IPS DF 19.7 (cell line): ENCODE measurements at places on chromosomes 2 and 18.

DNA sequence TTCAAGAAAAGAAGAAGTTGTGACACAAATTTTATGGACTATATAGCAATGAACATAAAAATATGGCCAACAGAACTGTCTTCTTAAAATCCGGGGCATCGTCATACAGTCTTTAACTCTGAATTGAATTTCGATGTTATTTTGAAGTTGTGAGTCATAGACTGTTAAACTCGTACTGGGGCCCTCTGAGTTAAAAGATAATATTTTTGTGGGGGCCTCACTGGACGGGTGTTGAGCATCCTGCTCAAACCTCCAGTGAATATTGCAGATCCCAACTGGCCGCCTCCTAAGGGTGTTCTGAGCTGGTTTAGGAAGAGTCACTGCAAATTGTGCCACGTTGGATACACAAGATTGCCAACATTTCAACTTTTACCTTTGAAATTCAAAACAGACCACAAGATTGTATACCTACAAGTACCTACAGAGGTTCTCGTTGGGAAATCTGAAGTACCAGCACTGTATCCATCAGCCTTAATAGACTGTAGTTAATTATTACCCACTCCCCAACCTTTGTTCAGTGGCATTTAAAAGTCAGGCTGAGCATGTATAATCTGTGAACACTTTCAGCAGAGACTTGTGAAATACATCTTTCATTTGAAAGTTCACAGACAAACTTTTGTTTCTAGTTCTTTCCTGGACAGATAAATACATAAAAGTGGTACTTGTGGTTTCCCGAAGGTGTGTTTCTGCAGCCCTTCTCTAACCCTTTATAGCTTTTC lies 27.8 kb downstream of the KLHL23 start:
- DNase-seq = no peak

- DNase-seq = no peak
Observed at GRCh38 chr18:63850020-63850419, 37.5 kb upstream of the SERPINB2 start.

DNA sequence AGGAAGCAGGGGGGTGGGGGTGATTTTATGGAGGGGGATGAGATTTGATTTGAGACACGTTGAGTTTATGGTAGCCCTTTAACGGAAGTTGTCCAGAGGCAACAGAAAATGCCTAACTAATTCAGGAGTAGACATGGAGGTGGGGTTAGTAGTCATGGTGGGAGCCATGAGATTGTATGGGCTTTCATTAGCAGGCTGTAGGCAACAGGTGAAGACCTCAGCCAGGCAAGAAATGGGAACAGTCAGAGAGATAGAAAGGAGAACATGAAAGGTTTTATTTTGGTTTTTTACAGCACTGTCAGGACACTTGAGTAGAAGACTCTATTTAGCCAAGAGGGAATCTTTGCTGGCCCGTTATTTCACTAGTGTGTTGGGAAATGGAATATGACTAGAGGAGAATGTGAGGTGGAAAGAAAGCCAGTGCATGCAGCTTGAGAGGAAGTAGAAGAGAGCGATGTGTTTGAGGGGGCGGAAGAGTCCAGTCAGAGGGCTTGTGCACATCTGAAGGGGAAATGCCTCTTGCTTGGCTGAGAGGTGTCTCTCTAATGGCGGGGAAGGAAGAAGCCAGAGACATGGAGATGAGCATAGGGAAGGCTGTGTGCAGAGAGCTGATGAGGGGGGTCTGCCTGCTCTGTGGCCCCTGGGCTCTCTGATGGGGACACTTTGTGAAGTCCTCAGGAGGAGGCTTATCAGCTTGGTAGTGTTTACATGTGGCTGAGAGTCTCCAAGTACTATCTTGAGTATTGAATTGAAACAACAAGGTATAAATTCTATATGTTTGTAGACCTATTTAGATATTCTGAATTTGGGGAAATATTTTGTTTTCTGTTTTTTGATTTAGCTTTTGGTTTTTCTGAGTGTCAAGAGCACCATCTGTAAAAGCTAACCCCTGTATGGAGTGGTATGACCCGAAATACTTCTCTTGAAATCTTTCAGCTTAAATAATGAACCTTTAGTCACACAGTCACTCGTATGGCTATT lies 66.9 kb upstream of the ITM2C start:
- no peak for DNase-seq

GRCh38 chr2:75294362-75294761 lies 95.0 kb upstream of the TACR1 start:
- DNase-seq = no peak

GRCh38 chr2:47060652-47061170 lies 94.4 kb downstream of the STPG4 start:
- no peak for DNase-seq

DNA sequence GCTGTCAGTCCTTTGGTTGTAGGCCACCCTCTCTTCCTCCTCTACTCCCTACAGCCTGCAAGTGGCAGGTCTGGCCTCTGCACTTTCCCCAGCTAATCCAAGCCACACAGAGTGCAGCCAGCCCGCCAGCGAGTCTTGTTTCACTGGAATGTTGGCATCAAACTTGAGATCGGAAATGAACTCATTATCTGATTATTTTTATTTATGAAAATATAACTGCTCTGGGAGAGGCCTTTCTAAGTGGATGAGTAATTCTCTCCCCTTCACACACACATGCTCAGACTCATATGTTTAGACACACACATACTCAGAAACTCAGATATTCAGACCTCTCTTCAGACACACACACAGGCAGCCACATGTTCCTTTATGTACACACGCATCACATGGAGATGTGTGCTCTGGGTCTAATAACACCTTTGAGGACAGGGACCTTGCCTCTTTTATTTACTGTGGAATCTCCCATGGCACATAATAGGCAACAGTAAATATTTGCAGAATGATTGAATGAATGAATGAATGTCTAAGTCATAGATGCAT lies 151.3 kb downstream of the ZFP36L2 start:
- no peak for DNase-seq

GRCh38 chr2:85327160-85327821 lies 498 bp downstream of the TGOLN2 start:
- no peak for DNase-seq

GRCh38 chr2:137539336-137539735 lies 424.9 kb upstream of the HNMT start:
- no peak for DNase-seq

- DNase-seq = no peak
Observed at GRCh38 chr18:31230495-31230894, 67.8 kb upstream of the DSC1 start.

- peak; percentile 12 for DNase-seq
Observed at GRCh38 chr2:228318218-228318617, 136.7 kb upstream of the SPHKAP start.

- no peak for DNase-seq
Observed at GRCh38 chr18:54813977-54814565, 14.2 kb upstream of the RAB27B start.

- no peak for DNase-seq
Observed at GRCh38 chr2:213792045-213792444, 507.8 kb downstream of the SPAG16 start.

GRCh38 chr2:133167223-133167622 lies 401.0 kb downstream of the NCKAP5 start:
- DNase-seq = no peak

DNA sequence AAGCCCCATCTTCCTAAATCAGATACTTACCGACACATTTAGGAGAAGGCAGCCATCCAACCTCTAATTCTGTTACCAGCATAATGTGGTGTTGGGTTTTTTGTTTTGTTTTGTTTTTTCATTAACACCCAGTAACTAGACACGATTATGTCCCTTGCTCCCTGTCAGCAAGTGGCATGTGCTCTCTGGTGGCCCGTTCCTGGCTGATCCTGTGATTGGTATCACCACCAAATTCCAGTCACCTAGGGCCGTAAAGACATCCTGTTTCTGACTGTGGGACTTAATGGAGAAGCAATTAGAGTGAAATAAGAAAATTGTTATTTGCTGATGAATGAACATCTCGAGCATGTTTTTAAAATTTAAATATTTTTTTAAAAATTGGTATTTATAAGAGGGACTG lies 5.9 kb upstream of the DLX1 start:
- DNase-seq = no peak

DNA sequence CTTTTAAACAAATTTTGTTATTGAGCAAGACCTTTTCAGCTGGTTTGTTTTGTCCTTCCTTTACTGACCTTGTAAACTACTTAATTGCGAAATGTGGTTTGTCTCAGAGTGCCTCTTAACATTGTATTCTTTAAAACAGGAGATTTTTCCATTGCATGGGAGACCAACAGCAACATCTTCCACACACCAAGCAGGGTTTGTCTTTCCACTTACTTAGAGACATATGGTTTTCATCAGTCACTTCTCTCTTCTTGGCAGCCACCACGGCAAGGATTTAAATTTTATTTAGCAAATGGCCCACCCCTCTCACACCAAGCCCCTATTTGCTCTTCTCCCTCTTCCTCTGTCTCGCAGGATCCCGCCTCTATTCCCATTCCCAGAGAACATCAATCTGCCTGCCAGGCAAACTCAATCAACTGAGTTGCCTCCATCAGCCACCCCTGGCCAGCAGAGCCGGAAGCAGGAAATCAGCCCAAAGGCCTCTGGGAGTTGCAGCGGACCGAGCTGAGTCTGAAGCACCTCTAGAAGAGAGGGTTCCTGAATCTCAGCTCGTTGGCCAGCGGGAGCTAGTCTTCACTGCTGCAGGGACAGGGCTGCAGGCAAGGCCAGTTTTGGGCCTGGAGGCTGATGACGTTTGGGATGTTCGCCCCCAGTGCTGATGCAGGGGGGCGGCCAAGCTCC lies 11.3 kb upstream of the CIB4 start:
- DNase-seq = no peak

- no peak for DNase-seq
Observed at GRCh38 chr2:77834360-77835002, 312.3 kb upstream of the LRRTM4 start.

- DNase-seq = no peak
Observed at GRCh38 chr2:226180281-226180884, 619.2 kb downstream of the IRS1 start.

- DNase-seq = no peak
Observed at GRCh38 chr2:71669058-71669456, 215.7 kb downstream of the DYSF start.

DNA sequence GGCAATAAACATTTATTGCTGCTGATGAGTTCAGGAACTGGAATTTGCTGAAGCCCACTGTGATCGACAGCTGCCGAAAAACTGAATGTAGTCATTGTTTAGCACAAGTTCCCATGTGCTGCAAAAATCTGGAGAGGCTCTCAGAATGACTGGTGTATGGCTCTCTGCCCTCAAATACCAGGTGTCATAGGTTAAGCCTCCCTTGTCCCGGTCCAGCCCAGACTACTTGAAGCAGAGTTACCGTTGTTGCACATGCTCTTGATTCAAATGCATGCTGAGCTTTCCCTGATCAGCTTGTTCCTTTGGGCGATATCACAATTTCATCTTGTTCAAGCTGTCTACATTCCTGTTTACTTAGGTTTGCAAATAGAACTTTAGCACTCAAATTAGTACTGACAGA lies 625.2 kb downstream of the CPS1 start:
- DNase-seq = no peak

- DNase-seq = no peak
Observed at GRCh38 chr2:212465456-212465855, 73.1 kb downstream of the ERBB4 start.

DNA sequence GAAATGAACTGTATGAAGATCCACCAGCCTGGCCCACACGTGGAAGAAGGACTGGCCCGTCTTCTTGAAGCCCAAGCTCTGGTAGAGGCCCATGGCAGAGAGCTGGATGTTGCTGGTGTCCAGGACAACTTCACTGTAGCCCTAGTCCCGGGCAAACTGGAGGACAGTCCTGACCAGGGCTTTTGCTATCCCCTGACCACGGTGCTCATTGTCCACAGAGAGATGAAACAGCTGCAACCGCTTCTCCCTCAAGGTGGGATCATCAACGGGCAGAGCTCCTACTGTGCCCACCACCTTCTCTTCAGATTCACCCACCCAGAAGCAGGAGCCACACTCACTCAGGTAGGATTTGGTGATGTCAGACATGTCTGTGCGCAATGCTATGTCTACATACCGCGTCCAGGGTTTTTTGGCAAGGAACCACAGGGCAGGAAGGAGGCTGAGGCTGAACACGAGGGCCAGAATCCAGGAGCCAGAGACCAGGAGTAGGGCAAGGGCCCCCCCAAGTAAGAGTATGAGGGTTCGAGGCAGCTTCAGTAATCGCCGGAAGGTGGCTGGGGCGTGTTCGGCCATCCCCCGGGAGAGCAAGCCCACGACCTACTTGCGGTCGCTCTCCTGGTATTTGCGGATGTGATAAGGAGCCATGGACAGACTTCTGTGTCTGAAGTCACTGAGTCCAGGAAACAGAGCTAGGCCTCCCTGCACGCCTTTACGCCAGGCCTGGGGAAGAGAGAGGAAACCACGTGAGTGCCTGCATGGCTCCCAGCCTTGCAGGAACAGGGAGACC lies 36.3 kb downstream of the TPRKB start:
- DNase-seq = no peak

- DNase-seq = no peak
Observed at GRCh38 chr2:50484371-50484770, 547.6 kb downstream of the NRXN1 start.

DNA sequence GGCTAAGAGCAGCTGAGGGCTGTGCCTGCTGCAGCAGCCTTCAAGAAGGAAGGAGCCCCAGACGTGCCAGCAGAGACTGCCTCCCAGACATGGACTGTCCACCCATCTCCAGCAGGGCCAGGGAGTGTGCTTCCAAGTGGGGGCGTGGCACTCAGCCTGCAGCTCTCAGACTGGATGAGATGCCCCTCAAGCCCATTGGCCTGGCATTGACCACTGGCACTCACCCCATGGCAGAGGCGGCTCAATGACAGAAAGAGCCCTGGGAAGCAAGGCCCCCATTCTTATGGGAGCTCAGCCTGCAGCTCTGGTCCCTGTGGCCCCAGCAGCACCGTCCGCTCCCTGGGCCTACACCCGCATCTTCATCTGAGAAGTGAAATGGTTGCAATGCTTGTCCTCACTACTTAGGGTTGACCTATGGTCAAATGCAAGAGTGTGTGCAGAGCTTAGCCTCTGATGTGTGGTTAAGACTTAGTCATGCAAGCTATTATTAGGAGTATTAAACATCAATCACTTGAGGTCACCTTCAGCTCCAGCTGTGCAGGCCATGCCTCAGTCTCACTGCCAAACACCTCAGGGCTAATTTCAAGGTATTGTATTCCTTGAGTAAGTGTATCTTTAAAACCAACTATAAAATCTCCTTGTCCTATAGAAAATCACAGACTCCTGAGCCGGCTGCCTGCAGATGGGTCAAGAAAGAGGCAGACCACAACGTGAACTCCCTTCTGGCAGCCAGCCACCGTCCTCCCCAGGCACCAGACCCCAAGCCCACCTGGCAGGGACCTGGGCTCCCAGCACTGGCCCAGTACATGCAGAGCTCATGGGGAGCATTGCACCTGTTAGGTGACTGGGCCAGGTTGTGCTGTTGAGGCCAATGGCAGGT lies 194.8 kb downstream of the NDUFA10 start:
- no peak for DNase-seq

GRCh38 chr18:43875511-43875910 lies 598.2 kb upstream of the SYT4 start:
- no peak for DNase-seq
